ENCODE measurements at places on chromosomes 7 and 10. TPM values are rescaled to one million over a fixed set of nuclear protein-coding genes. Genes with fewer than 3 reads are reported as not detected.

ENO4 gene
- total RNA-seq: 0.35 TPM

GIMAP4 gene
- total RNA-seq: not detected

SMO gene
- 11.8 TPM for total RNA-seq

CADPS2 gene
- total RNA-seq: 0.03 TPM

ACTA2 gene
- total RNA-seq: 21.9 TPM
